ENCODE measurements at places on chromosomes 2 and 18.
A peak's percentile ranks its signal among the peaks of the same experiment; 100 is the strongest.

DNA sequence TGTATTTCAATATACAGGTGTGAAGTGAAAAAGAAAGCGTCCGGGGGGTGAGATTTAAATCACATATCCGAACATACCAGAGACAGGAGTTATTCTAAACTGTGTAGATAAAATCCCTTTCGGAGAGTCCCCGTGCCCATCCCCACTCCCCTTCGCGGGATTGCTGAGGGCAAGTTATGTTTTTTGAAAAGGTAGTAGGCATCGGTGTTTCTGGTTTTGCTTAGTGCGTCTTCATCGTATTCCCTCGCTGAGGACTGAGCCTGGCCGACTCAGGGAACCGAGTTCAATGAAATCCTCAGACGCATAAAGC, 583.4 kb downstream of the ZEB2 start:
- DNase-seq = no peak

DNA sequence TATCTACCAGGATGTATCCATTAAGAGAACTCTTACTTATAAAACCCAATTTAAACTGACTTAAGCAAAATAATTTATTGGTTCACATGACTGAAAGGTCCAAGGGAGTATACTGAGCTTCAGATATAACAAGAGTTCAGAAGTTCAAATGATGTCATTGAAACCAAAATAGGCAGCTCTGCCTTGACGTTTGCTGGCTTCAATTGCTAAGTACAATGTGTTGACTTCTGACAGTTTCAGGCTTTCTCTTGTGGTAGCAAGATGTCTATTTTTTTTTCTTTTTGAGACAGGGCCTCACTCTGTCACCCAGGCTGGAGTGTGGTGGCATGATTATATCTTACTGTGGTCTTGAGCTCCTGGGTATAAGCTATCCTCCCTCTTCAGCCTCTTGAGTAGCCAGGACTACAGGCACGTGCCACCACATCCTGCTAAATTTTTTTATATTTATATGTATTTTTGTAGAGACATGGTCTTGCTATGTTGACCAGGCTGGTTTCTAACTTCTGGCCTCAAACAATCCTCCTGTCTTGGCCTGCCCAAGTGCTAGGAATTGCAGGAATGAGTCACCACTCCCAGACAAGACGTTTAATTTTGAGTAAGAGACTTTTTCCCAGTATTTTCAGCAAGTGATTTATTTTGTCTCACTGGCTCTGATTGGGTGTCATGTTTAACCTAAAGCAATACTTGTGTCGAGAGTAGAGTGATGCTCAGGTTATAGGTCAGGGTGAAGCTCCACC, 184.8 kb downstream of the NR4A2 start:
- DNase-seq = no peak

DNA sequence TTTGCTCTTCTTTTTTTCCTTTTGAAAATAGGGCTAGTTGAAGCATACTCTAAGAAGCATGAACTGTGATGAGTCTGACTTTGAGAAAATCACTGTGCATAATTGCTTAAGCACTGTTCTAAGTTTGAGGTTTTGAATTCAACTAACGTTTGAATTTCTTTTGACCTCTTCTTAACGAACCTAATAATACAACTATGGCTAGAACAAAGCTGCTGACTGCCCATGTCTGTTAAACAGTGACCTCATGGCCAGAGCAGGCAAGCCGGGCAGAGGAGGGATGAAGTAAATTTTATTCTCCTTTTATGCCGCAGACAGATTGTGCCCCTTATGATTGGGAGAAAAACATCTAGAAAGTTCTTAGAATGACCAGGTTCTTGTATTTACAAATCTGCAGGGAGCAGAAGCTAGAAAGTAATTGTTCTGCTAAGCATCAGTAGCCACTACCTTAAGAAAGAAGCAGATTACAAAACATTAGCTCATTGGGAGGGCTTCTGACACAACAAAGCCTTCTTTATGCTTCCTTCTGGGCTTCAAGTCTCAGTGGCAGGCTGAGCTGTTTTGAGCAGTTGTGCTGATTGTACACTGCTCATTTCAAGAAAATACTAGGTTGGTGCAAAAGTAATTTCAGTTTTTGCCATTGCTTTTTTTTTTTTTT, 97.8 kb upstream of the RASGRP3 start:
- DNase-seq = no peak

- DNase-seq = no peak
Observed at GRCh38 chr2:228575897-228576296, 394.4 kb upstream of the SPHKAP start.

GRCh38 chr2:40348665-40349064, 103.2 kb downstream of the SLC8A1 start:
- DNase-seq = no peak

- DNase-seq = no peak
Observed at GRCh38 chr2:113211226-113212105, 37.7 kb downstream of the PSD4 start.

- DNase-seq = no peak
Observed at GRCh38 chr2:101736861-101737291, 39.4 kb downstream of the MAP4K4 start.

DNA sequence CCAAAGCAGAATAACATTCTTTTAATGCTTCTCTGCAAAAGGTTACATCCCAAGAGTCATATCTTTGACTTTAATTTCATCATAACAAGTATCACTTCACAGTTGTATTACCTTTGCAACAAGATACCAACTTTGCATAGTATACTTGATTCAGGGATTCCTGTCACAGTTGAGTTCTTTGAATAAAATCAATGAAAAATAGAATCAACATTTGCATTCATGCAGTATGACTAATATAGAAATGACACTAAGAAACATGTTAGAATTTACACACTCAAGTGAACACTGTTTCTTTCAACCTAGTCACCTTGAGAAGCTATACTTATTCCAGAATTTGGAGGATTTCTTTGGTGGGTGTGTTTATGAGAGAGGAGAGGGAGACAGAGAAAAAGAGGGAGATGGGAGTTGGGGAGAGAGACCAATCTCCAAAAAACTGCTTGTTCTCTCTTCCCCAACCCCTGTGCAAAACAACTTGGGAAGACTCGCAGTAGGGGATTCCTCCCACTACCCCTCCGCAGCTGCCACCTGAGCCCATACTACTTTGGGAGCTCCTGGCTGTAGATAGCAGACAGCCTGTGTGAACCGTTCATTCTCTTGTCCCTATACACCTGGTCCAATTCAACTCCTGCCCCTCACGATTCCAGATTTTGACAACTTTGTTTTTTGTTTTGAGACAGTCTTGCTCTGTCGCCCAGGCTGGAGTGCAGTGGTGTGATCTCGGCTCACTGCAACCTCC, 57.7 kb downstream of the PELI1 start:
- no peak for DNase-seq

GRCh38 chr2:109331081-109331480, 202.1 kb downstream of the SH3RF3 start:
- no peak for DNase-seq

DNA sequence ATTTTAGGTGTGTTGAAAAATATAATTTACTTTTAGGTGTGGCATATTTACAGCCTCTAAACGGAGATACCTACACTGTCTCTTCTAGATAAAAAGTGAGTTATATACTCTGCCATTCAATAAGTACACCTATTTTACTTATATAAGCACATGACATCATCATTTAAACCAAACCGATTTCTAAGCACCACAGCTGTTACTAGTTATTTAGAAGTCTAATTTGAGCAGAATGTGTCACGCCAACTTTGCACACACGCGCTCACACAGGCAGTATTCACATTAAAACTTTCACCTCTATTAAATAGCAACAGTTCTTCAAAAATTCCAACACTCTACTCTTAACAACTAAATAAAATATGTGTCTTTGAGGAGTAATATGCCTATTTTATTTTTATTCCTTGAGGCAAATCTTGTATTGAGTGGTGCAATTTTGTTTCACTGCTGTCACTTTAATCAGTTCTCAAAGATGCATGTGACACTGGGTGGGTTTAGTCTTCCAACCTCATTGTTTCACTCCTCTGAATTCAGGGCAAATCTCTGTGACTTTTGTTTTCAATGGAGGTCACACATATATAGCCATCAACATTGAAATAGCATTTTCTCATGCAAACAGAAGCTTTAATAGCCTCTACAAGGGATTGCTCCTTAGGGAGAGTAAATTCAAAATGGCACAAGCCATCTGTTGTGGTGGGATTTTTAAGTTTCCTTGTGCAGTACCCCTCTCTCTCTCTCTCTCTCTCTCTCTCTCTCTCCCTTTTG, 721.0 kb downstream of the PLCL1 start:
- DNase-seq = no peak

- no peak for DNase-seq
Observed at GRCh38 chr2:219297766-219298456, 11.3 kb downstream of the PTPRN start.

GRCh38 chr2:98379311-98380202, 33.3 kb downstream of the CNGA3 start:
- no peak for DNase-seq

DNA sequence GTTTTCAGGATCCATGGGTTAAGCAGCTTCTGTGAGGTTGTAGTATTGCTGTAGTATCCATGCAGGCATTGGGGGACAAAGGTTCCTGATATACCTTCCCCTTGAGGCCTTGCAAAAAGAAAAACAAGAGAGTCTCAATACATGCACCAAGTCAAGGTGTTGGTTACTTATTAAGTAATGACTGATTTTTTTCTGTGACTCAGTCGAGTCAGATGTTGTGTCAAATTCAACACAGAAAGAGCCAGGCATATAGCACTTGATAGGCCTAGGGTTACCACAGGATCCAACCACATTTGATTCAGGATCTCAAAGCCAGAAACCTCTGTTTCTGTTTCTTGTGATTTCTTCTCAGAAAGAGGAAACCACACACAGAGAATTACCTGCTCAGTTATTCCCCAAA, 24.9 kb upstream of the CD8A start:
- DNase-seq = no peak

DNA sequence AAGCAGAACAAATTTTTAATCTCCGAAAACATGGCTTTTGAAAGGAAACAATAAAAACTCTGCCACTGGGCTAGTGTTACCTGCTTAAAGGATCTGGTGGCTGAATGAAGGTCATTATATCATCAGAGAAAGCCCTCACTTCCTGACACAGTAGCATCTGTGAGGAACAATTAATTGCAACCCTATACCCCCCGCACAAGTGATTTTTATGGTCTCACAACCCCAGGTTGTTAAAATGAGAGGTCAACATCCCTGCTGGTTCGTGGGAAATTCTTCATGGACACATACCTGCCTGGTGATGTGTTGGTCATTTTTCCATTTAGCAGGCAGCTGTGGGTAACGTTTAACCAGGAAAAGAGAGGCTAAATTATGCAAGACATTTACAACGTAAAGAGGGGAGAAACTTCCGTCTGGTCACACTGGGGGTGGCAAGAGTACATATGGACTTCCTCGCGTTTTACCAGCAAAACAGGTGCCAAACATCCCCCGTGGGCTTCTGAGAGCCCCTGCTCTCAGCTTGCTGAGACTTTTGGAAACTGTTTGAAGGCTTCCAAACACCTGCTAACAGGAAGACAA, 29.2 kb downstream of the NIFK start:
- peak; percentile 23 for DNase-seq

GRCh38 chr18:21064347-21064746, 47.3 kb downstream of the ROCK1 start:
- no peak for DNase-seq

DNA sequence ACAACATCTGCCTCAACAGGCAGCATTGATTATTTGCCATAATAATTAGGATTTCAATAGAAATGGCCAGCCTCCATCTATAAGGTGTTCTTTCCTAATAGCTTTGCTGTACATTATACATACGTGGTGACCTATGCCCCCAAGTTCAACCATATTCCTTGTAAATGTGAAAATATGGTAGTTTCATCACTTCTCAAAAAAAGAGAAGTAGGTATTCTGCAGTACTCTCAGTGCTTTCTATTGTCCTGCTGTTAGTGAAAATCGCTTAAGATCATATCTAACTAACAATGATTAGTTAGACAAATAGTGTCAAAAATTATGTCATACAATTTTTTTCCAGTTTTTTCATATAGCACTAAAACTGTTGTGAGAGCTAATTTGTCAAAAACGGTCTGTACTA, 79.6 kb downstream of the SLC4A10 start:
- DNase-seq = no peak

DNA sequence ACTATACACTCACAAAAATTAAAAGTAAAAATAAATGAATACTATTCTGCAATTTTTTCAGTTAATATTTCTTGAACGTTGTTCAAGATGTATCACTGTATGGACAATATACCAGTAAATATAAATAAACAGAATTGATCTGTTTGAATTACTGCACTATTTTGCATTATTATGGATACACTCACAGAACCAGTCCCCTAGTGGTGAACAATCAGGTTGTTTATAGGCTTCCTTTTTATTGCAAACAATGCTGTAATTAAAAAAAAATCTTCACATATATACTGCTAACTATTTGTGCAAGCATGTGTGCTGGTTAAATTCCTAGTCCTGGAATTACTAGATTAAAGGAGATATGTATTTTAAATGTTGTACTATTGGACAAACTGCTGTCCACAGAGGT, 306.0 kb downstream of the FBXO15 start:
- DNase-seq = no peak

DNA sequence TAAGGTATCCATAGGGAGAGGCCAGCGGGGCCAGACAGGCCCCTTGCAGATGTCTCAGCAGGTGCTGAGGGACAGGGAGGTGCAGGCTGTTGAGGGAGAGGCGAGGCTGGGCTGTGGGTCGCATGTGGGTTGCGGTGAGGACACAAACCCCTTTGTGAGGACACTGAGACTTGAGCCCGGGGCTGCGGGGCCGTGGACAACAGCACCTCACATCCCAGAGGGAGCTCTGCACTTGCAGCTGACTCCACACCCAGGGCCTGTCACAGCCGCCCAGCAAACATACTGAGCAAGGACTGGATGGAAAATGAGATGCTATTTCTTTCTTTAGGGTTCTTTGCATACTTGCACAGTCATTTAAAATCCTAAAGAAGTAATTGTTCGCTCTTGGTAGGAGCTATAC, 95.3 kb upstream of the NFATC1 start:
- no peak for DNase-seq

GRCh38 chr2:130286983-130287655, 55.6 kb upstream of the IMP4 start:
- DNase-seq = no peak

- DNase-seq = no peak
Observed at GRCh38 chr2:118372886-118373830, 284.9 kb downstream of the INSIG2 start.

GRCh38 chr18:13548966-13549879, 177.1 kb downstream of the FAM210A start:
- no peak for DNase-seq

- no peak for DNase-seq
Observed at GRCh38 chr18:23635283-23636070, 27.2 kb downstream of the ANKRD29 start.

GRCh38 chr2:164485541-164485940, 135.7 kb downstream of the GRB14 start:
- no peak for DNase-seq
